Foreskin keratinocyte (primary cell): ENCODE measurements at places on chromosomes 5 and 9. TPM values are rescaled to one million over a fixed set of nuclear protein-coding genes. Genes with fewer than 3 reads are reported as not detected.

The TAF1L gene
- total RNA-seq = not detected in 2 replicates

The SPATA31C2 gene
- total RNA-seq = not detected in 2 replicates

The SLC25A46 gene
- total RNA-seq = 46.0 and 46.4 TPM in 2 replicates

The PHF19 gene
- 67.2 and 82.1 TPM in 2 replicates for total RNA-seq

The PHF24 gene
- 0.11 and 0.54 TPM in 2 replicates for total RNA-seq

The ADRB2 gene
- 20.4 and 36.9 TPM in 2 replicates for total RNA-seq

The PDGFRB gene
- not detected in 2 replicates for total RNA-seq

GRCh38 chr5:109997161-109997560, 307.4 kb downstream of the MAN2A1 start:
- DNase-seq = no peak

DNA sequence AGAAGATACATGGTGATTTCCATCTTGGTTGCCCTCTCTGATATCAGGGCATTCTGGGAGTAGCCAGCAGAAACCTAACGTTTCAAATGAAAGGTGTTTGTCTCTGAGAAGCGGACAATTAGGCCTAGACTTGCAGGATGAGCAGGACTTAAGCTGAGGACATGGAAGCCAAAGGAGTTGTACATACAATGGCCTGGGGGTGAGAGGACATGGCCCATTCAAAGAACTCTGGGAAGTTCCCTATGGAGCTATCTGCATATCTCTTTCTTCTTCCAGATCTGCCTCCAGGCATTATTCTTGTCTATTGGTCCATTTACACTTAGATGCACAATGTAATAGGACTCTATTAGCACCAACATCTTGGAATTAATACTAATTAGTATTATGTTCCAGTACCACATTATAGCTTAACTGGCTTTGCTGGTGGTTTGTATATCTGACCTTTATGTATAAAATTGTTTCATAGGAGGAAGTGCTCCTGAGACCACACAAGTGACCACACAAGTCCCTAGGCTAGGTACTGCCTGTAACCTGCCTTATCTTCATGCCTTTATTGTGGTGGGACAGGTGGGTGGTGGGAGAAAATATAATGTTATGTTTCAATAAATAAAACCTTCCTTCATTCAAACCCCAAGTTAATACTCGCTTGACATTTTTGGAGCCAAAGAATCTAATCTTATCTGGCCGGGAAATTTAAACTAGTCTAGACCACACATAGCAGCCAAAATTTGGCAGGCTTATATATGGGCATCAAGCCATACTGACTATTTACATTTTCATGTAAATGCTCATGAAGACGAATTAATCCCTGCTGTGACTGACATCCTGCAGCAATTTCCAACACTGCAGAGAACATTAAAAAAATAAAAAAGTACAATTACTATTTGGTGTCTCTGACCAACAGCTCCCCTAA, 52.1 kb upstream of the EQTN start:
- DNase-seq = no peak

- DNase-seq = no peak
Measured at GRCh38 chr5:113057557-113057984, 81.0 kb downstream of the DCP2 start.

GRCh38 chr5:36355516-36355915, 53.8 kb upstream of the RANBP3L start:
- DNase-seq = no peak
